ENCODE measurements at places on chromosomes 6 and 20.

- no peaks in the 10 kb centered on the region for H3K27me3 ChIP-seq
- DNase-seq, result no peak
- no peak overlapping the region for H3K4me3 ChIP-seq
- H3K36me3 ChIP-seq, result no peaks in the 10 kb centered on the region
Observed at GRCh38 chr6:22949967-22950366, 380.6 kb downstream of the HDGFL1 start.

DNA sequence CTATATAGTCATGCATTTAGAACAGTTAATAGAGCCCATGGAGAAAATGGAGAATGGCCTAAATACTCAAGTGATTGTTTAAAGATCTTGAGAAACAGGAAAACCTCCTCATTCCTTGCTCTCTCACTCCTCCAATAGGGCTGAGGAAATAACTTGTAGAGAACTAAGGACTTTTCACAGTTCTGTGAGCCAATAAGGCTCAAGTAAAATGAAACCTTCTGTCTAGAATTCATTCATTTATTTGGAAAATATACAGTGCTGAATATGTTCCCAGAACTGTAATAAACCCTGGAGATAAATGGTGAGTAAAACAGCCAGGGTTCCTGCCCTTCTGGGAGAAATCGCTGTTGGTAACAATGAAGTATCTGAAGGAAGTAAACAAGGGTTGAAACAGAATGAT, 35.3 kb downstream of the ELOVL2 start:
- peaks cover 5% of the 10 kb centered on the region for H3K27me3 ChIP-seq
- peaks cover 19% of the 10 kb centered on the region for H3K4me1 ChIP-seq
- no peak overlapping the region for H3K4me3 ChIP-seq
- no peak for DNase-seq
- no peak overlapping the region for H3K27ac ChIP-seq

DNA sequence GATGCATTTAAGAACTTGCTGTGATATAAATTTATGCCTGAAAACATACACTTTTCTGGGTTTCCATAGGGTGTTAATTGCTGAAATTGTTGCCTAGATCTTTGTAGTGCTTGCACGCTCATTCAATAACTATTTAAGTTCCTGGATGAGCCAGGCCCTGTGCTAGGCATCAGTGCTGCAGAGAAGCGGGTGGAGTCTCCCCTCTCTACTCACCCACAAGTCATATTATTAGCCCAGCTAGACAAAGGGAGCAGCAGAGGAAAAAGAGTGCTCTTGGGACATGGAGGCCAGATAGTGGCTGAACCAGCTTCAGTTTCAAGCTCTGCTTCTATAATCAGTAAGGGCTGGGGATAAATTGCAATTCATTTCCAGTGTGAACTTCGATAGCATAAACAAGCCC, 329.1 kb downstream of the TFAP2B start:
- H3K27me3 ChIP-seq, result peaks cover 3% of the 10 kb centered on the region
- H3K36me3 ChIP-seq, result no peaks in the 10 kb centered on the region
- DNase-seq, result no peak
- peaks cover 4% of the 10 kb centered on the region for H3K4me1 ChIP-seq

DNA sequence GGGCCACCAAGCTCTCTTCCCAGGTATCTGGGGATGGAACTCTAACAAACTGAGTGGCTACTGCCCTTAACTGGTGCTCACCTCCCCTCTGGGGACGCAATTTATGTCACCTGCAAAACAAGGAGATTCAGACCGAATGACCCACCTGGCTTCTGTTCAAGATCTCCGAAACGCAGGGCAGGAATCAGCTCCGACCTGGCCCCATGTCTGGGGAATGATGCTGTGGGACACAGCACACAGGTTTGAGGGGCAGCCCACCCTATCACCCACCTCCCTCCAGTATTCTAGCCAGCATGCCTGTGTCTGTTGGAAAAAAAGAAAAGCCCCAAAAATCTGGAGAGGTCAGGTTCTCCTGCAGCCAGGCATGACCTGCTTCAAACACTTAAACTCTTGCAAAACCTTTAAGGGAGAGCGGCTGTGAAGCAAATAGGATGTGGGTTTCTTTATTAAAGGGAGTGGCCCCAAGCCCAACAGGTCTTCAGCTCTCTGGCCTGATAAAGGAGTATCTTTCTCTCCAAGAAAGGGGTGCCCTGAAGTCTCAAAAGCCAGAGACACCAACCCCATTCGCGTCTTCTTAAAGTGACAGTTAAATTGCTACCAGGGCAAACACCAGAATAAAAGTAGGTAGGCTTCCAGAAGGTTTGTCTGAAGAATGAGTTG, 6.4 kb downstream of the PREX1 start:
- no peaks in the 10 kb centered on the region for H3K36me3 ChIP-seq
- peaks cover 58% of the 10 kb centered on the region for H3K27me3 ChIP-seq
- H3K4me3 ChIP-seq, result no peak overlapping the region
- no peaks in the 10 kb centered on the region for H3K4me1 ChIP-seq

DNA sequence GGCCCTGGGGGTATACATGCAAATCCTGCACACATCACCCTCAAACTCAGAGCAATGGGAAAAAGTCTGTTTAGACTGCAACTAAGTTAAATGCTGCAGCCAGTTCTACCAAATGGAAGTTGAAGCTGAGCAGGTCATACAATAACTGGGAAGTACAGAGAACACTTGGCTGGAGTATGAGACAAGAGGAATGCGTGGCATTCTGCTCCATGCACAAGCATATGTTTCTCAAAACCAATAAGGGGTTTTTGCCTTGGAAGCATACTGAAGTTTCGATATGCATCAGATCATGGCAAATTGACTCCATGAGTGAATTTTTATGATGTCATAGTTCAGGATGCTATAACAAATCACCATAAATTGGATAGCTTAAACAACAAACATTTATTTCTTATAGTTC, 193.8 kb downstream of the COL12A1 start:
- peaks cover 5% of the 10 kb centered on the region for H3K27me3 ChIP-seq
- no peaks in the 10 kb centered on the region for H3K36me3 ChIP-seq
- H3K4me3 ChIP-seq, result no peak overlapping the region
- no peak for DNase-seq
- no peak overlapping the region for H3K27ac ChIP-seq

DNA sequence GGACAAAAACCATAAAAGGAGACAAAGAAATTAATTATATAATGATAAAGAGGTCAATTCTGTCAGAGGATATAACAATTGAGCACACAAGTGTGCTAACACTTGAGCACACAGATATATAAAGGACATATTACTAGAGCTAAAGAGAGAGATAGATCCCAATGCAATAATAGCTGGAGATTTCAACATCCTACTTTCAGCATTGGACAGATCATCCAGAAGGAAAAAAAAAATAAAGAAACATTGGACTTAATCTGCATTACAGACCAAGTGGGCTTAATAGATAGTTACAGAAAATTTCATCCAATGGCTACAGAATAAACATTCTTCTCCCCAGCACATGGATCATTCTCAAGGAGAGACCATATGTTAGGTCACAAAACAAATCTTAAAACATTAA, 9.9 kb downstream of the VNN1 start:
- H3K4me1 ChIP-seq, result no peaks in the 10 kb centered on the region
- no peak overlapping the region for H3K27ac ChIP-seq
- no peak overlapping the region for H3K4me3 ChIP-seq

GRCh38 chr20:5357946-5358345, 41.2 kb upstream of the PROKR2 start:
- no peak for DNase-seq
- no peak overlapping the region for H3K27ac ChIP-seq
- H3K36me3 ChIP-seq, result no peaks in the 10 kb centered on the region

GRCh38 chr6:114282292-114282691, 60.5 kb downstream of the HS3ST5 start:
- peaks cover 4% of the 10 kb centered on the region for H3K4me1 ChIP-seq
- no peaks in the 10 kb centered on the region for H3K36me3 ChIP-seq
- H3K27me3 ChIP-seq, result peaks cover 8% of the 10 kb centered on the region
- H3K4me3 ChIP-seq, result no peak overlapping the region

GRCh38 chr6:143773506-143774150, 69.5 kb upstream of the LTV1 start:
- H3K27ac ChIP-seq, result no peak overlapping the region
- H3K4me1 ChIP-seq, result no peaks in the 10 kb centered on the region
- H3K36me3 ChIP-seq, result peaks cover 12% of the 10 kb centered on the region
- H3K27me3 ChIP-seq, result no peaks in the 10 kb centered on the region
- DNase-seq, result no peak
- H3K4me3 ChIP-seq, result no peak overlapping the region

- no peak overlapping the region for H3K4me3 ChIP-seq
- H3K36me3 ChIP-seq, result peaks cover 5% of the 10 kb centered on the region
- no peaks in the 10 kb centered on the region for H3K4me1 ChIP-seq
- no peak overlapping the region for H3K27ac ChIP-seq
- no peaks in the 10 kb centered on the region for H3K27me3 ChIP-seq
Observed at GRCh38 chr6:106199331-106199730, 113.2 kb downstream of the PRDM1 start.
